ENCODE measurements at places on chromosomes 12 and 14.

- no peak for DNase-seq
These were observed 37.5 kb downstream of the WDR20 start for GRCh38 chr14:102177161-102177560.

DNA sequence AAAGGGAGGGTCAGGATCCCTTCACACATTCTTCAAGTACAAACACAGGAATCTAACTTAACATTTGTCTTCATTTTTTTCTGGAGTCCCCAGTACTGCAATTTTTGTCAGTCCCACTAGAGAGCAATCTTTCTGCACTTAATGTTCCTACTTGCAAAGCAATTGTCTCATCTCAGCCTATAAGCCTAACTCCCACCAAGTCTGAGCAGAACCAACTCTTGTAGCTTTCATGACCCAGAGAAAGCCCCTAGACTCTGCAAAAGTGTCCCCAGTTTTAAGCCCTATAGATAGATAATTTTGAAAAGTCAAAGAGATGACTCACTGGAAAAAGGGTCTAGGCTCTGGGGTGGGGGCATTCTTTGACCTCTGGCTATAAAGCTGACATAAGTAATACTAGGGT lies 1.8 kb upstream of the ZBTB39 start:
- DNase-seq, result no peak

DNA sequence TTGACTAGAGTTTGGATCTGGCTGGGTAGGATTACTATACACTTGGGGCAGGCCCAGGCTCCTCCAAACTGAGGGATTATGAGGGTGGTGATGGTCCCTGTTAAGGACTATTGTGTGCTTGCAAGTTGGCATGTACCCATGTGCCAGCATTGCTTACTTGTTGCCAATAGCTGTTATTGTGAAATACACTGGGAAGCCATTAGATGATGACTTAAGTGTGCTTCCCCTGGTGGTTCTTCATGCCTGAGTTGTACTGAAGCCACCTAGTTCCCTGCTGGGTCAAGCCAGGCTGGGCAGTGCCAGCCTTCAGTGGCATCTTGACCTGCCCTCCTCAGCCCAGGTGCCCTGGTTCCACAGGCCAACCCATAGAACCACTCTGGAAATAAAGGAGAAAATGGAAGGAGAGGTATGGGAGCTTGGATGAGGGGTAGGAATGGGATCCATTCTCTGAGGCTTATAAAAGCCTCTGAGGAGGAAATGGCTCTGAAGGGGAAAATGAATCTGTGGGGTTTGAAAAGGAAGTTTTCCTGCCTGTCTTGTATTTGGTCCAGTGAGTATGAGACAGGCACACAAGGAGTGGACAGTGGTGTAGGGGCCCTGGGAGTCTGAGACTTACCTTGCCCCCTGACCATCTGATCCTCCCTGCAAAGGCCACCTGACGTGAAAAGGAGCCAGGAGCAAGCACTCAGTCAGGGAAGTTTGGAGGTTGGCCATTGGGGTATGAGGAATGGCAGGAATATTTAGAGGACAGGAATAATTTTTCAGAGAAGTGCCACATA lies 724 bp downstream of the LTB4R start:
- no peak for DNase-seq

- no peak for DNase-seq
These were observed 19.0 kb downstream of the C12orf71 start for GRCh38 chr12:27063250-27063851.

- DNase-seq, result no peak
These were observed 136.8 kb upstream of the PTPRB start for GRCh38 chr12:70774055-70774454.

- no peak for DNase-seq
These were observed 97.8 kb upstream of the FERMT2 start for GRCh38 chr14:53048631-53049030.

- DNase-seq, result no peak
These were observed 5.9 kb downstream of the OAS3 start for GRCh38 chr12:112944024-112944690.

DNA sequence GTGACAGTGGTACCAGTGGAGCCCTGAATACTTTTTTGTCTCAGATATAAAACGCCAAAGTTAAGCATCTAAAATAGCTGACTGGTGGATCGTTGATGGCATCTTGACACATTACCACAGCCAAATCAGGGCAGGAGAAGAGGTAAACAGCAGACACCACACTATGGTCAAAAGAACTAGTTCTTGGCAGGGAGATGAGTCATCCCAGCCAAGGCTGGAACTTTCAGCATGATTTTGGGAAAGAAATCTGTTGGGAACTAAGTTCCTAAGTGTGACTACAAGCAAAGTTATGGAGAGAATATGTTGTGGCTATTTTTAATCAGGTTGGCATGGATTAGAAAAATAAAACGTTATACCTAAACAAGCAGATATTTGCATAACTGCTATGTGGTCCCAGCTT lies 36.9 kb downstream of the LGR5 start:
- no peak for DNase-seq

DNA sequence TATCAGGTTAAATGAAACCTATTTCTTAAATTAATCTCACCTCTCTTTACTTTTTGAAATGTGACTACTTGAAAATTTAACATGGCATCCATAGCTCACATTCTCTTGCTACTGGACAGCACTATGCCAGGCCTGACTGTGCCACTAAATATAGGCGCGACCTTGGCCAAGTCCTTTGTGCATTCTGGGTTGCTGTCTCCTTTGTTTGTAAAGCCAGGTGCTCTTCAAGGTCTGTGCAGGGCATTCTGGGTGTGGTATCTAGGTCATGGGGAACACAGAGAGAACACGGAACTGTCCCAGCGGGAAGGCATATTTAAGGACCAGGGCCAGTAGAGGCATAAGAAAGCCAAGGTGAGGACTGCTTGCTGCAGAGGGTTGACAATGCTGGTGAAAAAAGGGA lies 121.2 kb downstream of the ZNF664 start:
- DNase-seq, result no peak

- DNase-seq, result no peak
These were observed 195.7 kb upstream of the GARIN2 start for GRCh38 chr14:66993512-66993911.

GRCh38 chr14:58904776-58905175 lies 267.0 kb downstream of the DACT1 start:
- DNase-seq, result no peak

DNA sequence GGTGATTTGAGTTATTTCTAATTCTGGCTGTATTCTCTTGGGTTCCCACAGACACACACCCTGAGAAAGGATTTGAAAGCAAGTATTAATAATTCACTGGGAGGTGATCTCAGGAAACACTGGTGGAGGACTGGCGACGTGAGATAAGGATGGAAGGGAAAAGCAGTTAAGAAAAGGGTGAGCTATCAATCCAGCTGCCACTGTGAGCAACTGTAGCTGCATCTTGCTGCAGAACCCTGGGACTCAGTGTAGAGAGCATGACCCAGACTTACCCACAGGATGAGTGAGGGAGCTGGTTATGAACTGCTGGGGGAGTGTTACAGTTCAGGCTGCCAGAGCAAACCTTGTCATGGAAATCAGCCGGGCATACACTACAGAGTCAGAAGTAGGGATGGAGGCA lies 71.9 kb downstream of the RESF1 start:
- DNase-seq, result no peak

GRCh38 chr14:91246051-91246852 lies 1.7 kb upstream of the GPR68 start:
- DNase-seq, result peak; percentile 67

DNA sequence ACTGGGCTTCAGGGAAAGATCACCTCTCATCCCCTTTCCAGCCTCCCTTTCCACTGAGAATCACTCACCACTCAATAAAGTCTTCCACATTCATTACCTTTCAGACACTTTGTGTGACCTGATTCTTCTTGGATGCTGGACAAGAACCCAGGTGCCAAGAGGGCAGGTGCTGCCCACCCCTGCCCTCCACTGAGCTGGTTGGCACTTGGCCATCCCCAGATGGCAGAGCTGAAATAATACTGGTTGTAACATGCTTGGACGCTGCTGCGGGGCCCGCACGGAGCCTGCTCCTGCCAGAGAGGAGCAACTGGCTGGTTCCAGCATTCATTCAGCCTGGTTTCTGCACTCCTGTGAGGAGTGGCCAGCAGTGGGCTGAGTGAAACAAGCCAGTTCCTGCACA lies 386.7 kb upstream of the CCDC196 start:
- DNase-seq, result no peak

- DNase-seq, result no peak
These were observed 604 bp downstream of the GLIPR1 start for GRCh38 chr12:75481013-75481705.

- DNase-seq, result no peak
These were observed 100.5 kb upstream of the TMCC3 start for GRCh38 chr12:94750864-94751263.

- DNase-seq, result no peak
These were observed 38.7 kb downstream of the DDX51 start for GRCh38 chr12:132105467-132105866.

GRCh38 chr14:101056446-101056845 lies 152.9 kb upstream of the RTL1 start:
- DNase-seq, result no peak

- no peak for DNase-seq
These were observed 92.9 kb downstream of the TESC start for GRCh38 chr12:117006333-117006732.

DNA sequence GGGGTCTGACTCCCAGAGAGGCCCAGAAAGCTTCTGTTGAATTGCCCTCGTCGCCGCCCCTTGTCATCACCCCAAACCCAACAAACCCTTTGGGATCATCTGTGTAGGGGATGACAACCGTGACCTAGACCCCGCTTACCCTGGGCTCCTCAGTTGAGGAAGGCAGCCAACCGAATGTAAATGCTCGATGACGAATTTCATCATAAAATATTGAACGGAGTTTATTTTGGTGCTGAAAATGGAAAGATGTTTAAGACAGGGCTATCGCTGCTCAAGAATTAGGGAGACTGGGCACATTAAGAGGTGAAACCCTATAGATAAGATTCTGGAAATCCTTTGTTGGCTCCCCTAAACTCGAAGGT lies 512 bp downstream of the ACTR10 start:
- no peak for DNase-seq

- no peak for DNase-seq
These were observed 20.9 kb upstream of the PLBD1 start for GRCh38 chr12:14588571-14588970.

GRCh38 chr14:73026845-73027542 lies at the start of gene ZFYVE1:
ZFYVE1 (minus strand) TSS chr14:73027106; CDS start chr14:73024508, 2,598 bp downstream.
- peak; percentile 87 for DNase-seq

DNA sequence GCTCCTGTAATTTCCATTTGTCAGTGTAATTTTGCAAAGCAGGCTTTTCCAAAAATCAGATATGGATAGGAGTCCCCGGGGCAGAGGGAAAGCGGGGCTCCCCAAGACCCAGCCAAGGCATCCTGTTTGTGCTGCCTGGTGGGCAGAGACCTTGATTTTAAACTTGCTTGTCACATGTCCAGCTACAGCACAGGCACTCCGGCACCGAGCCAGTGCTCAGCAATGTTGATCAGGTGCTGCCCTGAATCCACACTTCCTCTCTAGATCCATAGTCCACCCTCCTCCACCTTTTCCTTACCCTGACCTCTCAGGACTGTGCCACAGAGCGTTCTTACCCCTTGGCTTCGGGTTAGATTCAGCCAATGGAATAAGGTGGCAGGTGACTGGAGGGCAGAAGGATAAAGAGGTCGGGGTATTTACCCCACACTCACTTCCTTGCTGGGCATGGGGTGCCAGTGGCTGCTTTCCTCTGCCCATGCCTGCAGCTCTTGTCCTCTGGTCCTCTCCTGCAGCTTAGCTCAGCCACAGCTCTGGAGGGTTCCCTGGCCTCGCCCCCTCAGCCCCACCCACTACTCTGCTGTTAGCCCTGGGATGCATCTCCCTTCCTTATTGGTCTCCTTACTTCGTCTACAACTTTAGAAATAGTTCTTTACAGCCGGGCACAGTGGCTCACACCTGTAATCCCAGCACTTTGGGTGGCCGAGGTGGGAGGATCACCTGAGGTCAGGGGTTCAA lies 80.1 kb downstream of the IRF2BPL start:
- no peak for DNase-seq

- DNase-seq, result no peak
These were observed 54.1 kb downstream of the BEGAIN start for GRCh38 chr14:100532906-100533655.

- no peak for DNase-seq
These were observed 1305.0 kb downstream of the LRFN5 start for GRCh38 chr14:42911642-42912041.

- no peak for DNase-seq
These were observed 238.5 kb upstream of the NAV3 start for GRCh38 chr12:77591959-77592743.

GRCh38 chr14:88470542-88471440 lies 84.0 kb downstream of the PTPN21 start:
- DNase-seq, result no peak

- DNase-seq, result peak; percentile 2
These were observed 9.9 kb downstream of the BCL7A start for GRCh38 chr12:122031342-122032216.

- no peak for DNase-seq
These were observed 1.3 kb upstream of the JDP2 start for GRCh38 chr14:75426332-75427125.

DNA sequence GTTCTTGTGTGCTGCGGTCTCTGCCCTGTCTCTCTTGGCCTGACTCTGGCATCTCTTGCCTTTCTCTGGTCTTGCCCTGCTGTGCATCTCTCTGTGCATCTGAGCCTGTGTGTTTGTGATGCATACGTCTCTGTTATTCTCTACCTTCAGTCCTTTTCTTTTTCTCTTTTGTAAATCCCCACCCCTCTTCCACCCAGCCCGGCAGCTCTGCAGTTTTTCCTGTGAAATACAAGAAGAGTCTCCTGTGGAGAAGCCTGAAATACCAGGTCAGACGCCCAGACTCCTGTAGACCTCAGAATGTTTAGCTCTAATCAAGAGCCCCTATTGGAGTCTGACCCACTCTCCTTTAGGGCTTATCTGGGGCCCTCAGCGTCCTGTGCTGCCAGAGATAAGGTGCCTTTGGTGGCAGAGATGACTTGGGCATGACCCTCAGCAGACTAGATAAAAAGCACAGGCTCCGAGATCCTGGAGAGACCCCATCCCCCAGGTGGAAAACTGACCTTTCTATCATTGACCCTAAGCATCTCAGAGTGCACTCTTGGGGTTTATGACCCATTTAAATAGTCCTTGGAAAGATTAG lies 167.5 kb upstream of the SRRM4 start:
- no peak for DNase-seq

DNA sequence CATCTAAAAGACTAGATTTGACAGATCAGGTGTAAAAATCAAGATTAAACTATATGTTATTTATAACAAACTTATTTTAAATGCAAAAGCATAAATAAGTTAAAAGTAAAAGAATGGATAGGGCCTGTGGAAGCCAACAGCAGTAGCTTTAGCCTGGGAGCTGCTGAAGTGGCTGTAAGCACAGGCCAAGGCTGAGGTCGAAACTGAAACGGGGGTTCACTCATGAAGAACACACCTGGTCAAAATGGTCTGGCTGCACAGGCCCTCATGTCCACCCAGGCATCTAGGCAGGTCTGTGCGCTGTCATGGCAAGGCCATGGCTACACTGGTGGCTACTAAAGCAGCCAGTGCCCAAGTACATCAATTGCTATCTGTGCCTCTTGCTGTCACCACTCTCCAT lies 23.1 kb downstream of the CATSPERB start:
- no peak for DNase-seq

DNA sequence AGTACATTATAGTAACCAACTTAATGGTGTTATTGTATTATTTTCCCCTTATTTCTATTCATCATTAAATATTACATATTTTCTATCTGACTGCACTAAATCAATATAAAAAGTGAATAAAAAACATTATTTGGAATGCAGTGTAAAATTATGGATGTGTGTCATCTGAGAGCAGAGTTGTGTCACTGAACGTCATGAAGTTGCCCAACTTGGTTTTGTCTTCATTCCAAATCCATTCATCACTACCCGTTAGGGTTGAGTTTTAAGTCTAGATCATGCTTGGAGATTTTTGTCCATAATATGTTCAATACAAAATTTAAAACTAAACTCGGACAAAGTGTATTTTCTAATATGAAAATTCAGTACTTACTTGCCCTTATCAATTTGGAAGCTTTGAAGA lies 16.1 kb downstream of the KLRF1 start:
- no peak for DNase-seq
